ENCODE measurements at places on chromosomes 1 and 21. TPM values are rescaled to one million over a fixed set of nuclear protein-coding genes. Genes with fewer than 3 reads are reported as not detected.

Gene FALEC
- total RNA-seq = not detected

- peak; percentile 72 for DNase-seq
Observed at GRCh38 chr1:24418898-24419628, 3.5 kb downstream of the NIPAL3 start.

- DNase-seq = no peak
Observed at GRCh38 chr1:155207806-155208540, at the start of gene THBS3. Gene THBS3 (minus strand): TSS chr1:155207897. CDS start chr1:155207876, 21 bp downstream.

DNA sequence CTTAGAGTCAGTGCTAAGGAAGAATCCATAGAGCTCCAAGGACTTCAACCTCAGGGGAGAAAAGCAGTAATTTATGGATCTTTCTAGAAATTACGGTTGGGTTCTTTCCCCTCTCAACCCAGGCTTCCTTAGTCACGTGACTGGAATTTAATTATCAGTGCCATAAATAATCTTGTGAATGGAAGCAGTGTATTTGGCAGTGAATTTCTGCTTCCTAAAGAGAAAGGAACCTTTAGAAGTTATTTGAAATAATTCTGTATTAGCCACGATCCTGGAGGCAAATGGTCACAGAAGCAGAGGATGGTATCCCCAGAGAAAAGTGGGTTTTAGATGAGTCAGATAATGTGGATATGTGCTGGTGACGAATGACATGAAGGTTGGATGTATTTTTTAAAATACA lies 89.6 kb downstream of the NFIA start:
- DNase-seq = no peak
